ENCODE measurements at places on chromosomes 2 and 18. TPM values are rescaled to one million over a fixed set of nuclear protein-coding genes. Genes with fewer than 3 reads are reported as not detected.

DNA sequence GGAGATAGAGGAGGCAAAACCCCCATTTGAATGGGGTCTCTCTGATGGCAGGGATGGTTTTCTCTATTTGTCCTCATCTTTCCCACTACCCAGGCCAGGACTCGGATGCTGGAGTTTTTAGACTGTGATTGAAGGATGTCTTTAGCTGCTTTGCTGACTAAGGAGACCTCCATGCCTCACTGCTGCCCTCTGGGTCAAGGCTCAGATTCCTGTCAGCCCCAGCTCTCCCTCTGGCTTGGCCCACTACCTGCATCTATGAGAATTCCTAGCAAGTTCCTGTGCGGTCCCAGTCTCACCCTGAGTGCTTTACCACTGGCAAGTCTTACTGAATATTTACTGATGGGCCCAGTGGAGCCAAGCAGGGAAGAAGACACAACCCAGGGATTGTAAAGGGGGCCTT, 184.0 kb downstream of the CELF4 start:
- no peak for DNase-seq

DNA sequence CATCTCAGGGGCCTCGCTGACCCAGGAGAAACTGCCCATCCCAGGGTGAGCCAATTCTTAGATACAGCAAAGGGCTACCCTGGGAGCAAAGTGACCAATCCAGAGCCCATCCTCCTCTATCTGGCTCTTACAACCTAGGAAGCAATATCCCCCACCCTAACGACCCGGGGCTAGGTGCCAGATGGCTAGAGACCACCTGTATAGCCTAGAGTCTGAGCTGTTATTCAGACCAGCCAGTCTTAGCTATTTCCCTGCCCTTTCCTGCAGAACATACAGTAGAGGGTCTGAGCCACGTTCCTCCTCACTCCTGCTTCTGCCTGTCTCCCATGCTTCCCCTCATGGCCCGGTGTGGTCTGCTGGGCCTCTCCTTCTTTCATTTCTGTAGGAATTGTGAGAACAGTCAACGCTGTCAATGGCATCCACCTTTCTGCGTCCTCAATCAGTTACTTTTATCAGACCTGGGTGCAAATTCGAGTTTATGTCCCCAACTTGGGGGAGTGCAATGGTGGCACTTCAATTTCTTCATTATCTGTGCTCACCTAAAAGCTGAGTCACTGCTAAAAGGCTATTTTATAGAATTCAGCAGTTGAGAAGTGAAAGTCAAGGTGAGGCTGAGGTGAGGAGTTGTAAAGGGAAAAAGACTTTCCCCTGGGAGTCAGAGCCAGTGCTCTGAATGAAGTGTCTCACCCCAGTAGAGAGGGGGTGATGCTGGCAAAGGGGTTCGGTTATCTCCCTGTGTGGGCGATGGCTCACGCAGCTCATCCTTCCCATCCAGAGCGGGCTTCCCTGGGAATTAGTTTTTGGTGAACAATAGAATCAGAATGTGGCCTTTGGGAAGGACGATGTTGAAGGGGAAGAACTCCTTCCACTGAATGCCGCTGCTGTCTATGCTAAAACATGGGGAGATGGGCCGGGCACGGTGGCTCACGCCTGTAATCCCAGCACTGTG, 42.4 kb downstream of the LONRF2 start:
- DNase-seq, result no peak

Gene REG1B
- total RNA-seq, result not detected

GRCh38 chr2:69222953-69223658, 163.9 kb downstream of the GFPT1 start:
- peak; percentile 82 for DNase-seq

Gene NT5C1B
- total RNA-seq, result not detected

- DNase-seq, result peak; percentile 51
Observed at GRCh38 chr18:76495435-76496193, 572 bp upstream of the ZNF516 start.

Gene MSTN
- 0.08 TPM for total RNA-seq

DNA sequence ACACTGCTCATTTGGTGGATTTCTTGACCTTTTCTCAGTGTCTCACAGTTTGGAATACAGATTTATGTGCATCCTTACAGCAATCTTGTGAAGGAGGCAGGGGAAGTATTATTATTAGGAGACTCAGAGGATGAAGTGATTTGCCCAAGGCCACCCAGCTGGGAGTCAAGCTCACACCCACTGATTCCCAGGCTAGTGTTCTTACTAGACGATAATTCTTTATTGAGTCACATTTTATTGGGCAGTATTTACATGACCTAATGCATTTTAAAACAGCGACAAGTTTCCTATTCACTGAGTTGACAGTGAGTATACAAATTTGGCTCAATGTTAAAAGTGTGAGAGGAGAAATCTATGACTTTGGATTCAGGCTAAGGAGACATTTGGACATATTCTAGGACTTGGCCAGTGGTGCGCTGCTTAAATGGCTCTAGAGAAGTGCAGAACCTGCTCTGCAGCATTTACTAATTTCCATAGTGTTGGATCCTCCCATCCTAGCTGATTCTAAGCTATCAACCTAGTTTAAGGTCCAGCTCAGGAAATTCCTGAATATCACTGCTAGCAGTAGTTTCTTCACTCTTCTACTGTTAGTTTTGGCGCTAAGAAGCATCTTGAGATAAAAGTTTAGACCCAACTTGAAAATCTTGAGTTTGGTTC, 199.3 kb downstream of the MTX2 start:
- no peak for DNase-seq

DNA sequence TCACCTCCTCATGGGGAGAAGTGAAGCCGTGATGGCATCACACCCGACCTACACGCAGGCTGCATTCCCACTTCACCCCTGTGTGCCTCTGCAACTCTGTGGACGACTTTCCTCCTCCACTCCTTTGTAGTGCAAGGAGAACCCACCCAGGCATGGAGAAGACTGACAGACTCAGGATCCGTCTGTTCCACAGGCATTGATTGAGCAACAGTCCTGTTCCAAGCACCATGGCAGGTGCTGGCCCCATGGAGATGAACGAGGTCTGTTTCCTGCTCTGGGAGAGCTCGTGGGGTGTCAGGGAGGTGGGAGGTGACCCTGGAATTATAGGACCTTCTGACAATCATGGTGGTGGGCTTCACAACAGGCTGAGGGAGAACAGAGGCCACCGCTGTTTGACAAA, 284.7 kb upstream of the HDAC4 start:
- DNase-seq, result no peak

Gene CABLES1
- total RNA-seq, result 7.4 TPM

GRCh38 chr18:13416208-13416607, 197.6 kb downstream of the LDLRAD4 start:
- peak; percentile 24 for DNase-seq

Gene TUBA4B
- total RNA-seq, result not detected

Gene SOCS6
- 26.2 TPM for total RNA-seq

GRCh38 chr2:179344280-179344964, 79.8 kb upstream of the SESTD1 start:
- DNase-seq, result peak; percentile 64

Gene CD8B2
- not detected for total RNA-seq

DNA sequence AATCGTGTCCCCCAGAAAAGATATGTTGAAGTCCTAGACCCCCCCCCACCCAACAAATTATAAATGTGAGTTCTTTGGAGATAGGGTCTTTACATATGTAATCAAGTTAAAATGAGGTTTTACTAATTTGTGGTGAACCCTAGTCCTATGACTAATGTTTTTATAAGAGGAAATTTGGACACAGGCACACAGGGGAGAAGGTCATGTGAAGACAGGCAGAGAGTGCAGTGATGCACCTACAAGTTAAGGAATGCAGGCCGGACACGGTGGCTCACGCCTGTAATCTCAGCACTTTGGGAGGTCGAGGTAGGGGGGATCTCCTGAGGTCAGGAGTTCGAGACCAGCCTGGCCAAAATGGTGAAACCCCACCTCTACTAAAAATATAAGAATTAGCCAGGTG, 5.8 kb upstream of the PMAIP1 start:
- no peak for DNase-seq

GRCh38 chr2:45954233-45954850, 302.9 kb downstream of the PRKCE start:
- no peak for DNase-seq

DNA sequence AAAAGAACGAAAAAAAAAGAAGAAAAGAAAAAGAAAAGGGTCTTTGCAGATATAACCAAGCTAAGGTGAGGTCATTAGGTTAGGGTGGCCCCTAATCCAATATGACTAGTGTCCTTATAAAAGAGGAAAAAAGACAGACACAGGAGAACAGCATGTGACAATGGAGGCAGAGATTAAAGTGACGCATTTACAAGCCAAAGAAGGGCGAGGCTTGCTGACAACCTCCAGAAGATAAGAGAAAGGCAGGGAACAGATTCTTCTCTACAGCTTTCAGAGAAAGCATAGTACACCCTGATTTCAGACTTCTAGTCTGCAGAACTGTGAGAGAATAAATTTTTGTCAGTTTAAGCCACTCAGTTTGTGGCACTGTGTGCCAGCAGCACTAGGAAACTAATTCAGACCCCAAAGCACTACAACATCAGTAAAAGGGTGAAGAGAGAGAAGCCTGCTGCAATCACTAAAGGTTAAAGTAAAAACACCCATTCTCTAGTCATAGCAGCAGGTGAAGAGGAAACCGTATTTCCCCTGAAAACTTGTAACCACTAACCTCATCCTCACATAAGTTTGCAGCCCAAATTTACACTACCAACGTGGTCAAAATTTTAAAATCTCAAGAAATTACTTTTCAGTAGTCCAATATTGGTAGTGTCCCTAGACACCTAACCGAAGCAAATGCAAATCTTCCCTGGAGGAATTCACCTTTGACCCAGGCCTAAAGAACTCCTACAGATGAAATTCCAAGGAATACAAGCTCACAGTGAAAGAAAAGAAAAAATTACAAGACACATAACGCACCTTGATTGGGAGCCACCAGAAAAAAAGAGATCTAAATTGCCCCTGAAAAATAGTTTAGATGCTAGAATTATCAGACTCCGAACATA, 17.5 kb downstream of the REEP1 start:
- no peak for DNase-seq

GRCh38 chr2:60476206-60476954, 77.1 kb downstream of the BCL11A start:
- no peak for DNase-seq

DNA sequence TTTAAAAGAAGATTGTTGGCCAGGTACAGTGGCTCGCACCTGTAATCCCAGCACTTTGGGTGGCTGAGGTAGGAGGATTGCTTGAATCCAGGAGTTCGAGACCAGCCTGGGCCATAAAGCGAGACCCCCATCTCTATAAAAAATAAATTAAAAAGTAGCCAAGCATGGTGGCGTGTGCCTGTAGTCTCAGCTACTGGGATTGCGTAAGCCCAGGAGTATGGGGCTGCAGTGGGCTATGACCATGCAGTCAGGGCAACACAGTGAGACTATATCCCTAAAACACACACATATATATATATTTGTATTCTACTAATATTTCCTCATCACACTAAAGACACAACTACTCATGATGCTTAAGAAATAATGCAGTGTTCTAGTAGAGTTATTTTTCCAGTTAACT, 7.1 kb downstream of the HDHD2 start:
- DNase-seq, result no peak

DNA sequence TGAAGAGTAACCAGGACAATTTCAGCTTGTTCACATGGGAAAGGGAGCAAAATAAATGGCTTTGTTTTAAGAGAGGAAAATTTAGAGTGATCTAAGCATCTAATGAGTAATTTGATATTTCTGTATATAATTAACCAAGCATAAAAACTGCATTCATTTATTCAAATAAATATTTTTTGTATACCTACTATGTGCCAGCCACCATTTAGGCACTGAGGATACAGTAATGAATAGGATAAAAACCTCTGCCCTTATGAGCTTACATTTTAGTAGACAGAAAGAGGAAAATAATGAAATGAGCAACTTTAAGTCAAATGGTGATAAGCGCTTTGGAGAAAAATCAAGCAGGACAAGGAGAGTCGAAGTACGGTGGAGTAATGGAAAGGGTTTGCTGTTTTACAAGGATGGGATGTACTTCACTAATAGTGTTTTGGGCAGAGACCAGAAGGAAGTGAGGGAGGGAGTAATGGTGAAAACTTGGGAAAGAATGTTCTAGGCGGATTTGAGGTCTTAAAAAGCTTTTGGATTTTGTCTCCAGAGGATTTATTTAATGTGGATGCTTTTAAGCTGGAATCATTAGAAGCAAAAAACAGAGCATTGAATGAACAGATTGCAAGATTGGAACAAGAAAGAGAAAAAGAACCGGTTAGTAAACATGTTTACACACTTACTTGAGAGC, 17.4 kb downstream of the NDC80 start:
- peak; percentile 38 for DNase-seq

Gene OXER1
- total RNA-seq, result not detected

DNA sequence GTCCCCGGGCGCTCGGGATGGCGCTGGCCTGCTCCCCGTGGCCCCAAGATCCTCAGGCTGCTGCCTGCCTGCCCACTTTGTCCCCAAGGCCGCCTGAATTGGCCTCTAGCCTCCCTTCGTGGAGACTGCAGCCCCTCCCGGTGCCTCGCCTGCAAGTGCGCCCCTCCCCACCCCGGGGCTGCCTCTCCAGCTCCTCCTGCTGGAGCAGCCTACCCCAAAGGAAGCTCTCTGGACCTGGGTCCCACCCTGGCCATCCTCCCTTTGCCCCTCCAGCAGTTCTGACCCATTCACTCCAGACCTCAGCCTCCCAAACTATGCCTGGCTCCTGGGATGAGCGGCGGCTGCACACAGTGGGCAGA, 6.2 kb downstream of the ESPNL start:
- DNase-seq, result no peak

DNA sequence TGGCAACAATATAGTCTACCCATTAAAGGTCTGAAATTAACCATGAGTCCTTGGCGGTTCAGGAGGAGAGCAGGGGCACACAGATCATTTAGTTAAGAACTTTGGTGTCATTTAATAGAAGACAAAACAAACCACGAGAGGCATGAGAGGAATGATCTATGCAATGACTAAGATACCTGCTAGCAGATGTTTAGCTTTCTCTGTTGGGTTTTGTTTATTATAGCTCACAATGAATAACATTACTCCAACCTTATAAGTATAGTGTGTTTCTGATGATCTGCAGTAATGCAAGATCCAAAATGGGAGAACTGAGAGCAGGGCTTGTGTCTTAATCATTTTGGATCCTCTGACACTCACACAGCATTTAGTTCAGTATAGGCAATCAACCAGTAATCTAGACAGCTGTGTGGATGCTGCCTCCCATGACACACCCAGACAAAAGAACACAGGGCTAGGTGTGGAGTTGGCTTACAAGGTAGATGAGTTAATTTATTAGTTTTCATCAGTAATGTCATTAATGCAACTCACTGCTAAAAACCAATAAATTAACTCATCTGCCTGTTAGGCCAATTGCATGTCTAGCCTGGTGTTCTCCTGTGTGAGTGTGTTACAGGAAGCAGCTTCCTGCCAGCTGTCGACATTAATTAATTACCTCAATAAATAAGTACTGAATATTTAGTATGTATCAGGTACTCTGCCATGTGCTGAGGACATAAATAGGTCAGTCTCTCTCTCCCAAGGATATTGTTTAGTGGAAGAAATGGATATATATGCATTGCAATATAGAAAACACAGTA, 92.3 kb downstream of the CLIP4 start:
- no peak for DNase-seq

Gene NCKAP5
- 1.7 TPM for total RNA-seq

GRCh38 chr2:208406474-208407451, at the start of gene PTH2R:
TSS of gene PTH2R (plus strand) at chr2:208406792. CDS start at chr2:208407044, 252 bp downstream.
- no peak for DNase-seq
